Stimulated activated CD4-positive, alpha-beta T cell treated with anti-CD3 and anti-CD28 coated beads, Interleukin-4, amount 100 ng/mL, for 48 hours (primary cell): ENCODE measurements at places on chromosomes 5 and 9.

DNA sequence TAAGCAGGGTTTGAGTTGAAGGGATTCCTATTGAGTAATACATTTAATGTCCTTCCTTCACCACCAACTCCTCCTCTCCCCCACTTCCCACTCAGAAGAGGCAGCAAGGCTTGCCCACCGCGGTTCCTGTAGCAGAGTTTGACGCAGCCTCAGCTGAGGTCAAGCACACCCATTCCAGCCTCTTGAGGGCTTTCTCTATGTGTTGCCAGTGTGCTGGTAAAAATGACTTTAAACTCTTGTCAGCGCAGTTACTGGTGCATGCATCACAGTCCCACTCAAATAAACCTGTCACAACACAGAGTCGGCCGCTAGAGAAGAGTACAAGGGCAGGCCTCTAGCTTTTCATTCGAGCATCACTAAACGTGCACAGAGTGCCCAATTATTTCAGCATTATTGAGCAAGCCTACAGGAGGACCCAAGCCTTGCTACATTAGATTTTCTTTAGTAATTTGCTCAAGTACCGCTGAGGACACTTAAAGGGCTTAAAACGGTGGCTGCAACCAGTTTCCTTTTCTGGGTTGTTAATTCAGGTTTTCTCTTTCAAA lies 79.6 kb downstream of the TLE4 start:
- DNase-seq = no peak

GRCh38 chr5:80707645-80708044 lies 52.9 kb upstream of the DHFR start:
- no peak for DNase-seq

DNA sequence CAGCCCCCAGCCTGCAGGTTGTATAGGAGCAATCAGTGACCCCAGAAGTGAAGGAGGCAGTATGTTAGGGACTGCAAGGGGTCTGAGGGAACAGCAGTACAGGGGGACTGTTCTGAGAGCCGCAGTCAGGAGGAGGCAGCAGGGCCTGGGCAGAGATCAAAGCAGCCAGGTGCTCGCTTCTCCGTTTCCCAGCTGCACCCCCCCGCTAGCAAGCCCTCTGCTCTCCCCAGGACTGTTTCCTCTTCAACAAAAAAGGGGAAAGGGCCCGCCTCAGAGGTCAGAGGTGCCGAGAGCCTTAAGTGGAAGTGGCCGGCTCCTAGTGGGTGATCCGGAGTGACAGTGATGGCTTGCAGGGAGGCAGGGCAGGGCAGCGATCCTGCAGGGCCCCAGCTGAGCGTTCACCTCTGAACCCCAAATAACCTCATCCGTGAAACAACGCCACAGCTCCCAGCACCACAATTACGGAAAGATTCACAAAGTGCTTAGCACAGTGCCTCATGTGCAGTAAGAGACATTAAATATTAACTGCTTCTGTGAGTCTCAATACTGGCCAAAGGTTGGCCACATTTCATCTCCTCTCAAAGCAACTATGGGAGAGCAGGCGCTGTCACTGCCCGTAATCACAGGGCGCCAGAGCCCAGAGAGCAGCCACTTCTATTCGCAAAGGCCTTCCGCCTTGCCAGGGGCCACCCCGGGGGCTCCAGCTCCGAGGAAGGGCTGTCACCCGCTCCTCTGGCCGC lies 8.0 kb downstream of the CLPTM1L start:
- DNase-seq = no peak

- no peak for DNase-seq
These were observed 609.5 kb upstream of the RGMB start for GRCh38 chr5:98163796-98164493.
